ENCODE measurements at places on chromosomes 11 and 22.

- DNase-seq: no peak
Observed at GRCh38 chr22:47593911-47594311, 831.5 kb downstream of the TBC1D22A start.

DNA sequence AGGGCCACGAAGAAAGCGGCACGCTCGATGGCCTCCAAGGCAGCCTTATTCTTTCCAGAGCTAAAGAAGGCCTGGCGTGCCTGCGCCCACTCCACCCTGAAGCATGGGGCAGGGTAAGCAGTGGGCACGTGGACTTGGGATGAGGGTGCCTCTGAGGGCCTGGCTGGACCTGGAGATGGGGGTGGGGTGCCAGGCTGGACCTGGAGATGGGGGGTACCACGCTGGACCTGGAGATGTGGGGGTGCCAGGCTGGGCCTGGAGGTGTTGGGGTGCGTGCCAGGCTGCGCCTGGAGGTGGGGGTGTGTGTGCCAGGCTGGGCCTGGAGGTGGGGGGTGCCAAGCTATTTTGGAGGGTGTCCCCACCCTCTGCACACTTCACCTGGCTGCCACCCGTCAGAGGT, 5.3 kb downstream of the CPT1B start:
- DNase-seq: no peak

DNA sequence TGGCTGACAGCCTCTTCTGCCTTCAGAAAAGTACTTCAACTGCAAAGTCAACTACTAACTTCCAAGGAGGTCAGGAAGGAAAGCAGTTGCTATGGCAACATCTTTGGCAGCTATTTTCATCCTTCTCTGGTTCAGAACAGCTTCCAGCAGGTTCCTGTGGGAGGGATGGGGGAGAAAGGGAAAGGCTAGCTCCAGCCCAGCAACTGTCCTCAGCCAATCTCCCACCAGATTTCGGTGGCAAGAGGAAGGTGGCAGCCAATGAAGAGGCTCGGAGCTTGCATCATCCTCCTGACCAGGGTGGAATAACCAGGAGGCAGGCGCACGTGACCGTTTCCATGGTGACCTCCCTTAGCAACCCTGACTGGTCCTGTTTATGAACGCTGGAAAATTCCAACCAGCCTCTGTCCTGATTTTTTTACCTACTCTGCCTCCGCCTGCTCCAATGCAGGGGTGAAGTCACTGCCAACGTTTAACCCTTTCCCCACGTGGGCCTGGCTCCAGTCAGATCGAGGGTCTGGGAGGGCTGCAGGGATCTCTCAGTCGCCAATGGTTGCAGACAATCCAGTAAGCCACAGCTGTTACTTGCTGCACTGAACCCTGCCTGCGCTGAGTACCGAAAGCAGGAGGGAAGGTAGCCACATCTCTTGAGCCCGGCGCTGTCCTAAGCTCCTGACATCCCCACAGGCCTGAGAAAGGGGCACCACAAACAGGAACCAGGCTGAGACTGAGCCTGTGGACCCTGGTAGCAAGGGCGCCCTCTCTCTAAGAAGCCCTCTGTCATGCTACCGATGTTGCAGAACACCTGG, 11.2 kb upstream of the MALAT1 start:
- peak; percentile 92 for DNase-seq

DNA sequence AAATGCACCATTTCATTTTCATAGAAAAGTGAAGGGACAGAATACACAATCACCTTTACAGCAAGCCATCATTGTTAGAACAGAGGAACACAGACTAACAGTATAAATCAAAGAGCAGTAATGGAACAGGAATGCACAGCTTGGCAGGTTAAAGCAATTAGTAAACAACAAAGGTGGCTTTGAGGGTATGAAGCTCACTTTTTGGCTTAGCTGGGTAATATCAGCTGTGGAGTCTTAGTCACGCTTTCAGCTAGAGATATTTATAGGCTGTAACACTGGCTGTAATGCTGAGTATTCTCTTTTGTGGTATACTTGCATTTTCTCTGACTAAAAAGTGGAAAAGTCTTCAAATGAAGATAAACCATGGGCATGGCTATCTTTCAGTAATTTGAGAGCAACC, 1780.5 kb downstream of the LRRC4C start:
- DNase-seq: no peak

- no peak for DNase-seq
Observed at GRCh38 chr11:1129143-1129610, 28.6 kb upstream of the MUC5AC start.

DNA sequence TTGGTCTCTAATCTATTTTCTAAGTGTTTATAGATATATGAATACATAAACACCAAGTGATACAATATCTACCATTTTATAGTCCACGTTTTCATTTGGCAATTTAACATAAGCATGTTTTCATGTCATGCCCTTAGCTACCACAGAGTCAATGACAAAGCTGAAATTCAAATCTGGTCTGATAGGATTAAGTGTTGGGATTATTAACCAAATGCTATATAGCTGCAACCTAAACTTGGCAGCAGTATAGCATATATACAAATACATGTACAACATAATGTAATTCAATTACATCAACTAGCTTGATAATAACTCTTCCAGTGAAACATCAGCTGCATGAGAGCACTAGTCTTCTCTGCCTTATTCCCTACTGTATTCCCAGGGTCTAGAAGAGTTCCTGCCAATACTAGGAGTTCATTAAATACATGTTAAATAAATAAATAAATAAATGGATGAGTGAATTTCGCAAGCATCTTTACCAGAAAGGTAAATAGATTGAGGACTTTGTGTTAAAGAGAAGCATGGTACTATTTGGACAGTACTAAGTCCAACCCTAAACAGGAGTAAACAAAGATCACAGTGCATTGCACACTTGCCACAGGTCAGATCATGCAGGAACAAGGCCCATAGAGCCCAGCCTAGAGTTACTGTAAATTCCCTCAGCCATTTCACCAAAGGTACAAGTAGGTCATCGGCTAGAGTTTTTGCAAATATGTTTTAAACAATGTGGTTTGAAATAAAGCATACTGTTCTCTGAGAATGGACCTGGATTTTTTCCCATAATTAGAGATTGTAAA, 12.8 kb downstream of the SAA4 start:
- DNase-seq: no peak

DNA sequence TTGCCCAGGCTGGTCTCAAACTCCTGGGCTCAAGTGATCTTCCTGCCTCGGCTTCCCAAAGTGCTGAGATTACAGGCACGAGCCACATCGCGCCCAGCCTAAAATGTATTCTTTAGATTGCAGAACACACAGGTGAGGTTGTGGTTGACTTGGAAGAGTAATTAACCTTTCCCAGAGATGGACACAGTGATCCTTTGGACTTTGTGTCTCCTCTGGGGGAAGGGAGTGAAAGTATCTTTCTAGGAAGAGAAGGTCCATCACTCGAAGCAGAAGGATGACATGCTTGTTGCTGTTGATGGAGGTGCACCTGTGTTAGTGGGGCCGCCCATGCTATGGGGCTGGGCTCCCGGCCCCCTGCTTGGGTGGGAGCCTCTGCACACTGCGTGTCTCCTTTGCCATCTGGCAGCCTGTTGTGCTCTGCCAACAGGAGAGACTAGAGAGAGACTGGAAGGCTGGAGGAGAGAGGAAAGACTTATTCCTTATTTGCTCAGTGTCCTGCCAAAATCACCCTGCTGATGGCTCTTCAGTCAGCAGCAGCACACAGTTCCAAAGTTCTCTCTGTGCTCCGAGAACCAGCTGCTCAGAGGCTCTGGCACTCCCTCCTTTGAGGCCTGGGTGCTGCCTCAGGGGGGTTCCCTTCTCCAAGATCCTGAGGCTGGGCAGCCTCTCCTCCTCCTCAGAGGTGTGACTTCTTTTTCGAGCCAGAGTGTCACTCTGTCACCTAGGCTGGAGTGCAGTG, 33.1 kb upstream of the CYB5R3 start:
- no peak for DNase-seq

DNA sequence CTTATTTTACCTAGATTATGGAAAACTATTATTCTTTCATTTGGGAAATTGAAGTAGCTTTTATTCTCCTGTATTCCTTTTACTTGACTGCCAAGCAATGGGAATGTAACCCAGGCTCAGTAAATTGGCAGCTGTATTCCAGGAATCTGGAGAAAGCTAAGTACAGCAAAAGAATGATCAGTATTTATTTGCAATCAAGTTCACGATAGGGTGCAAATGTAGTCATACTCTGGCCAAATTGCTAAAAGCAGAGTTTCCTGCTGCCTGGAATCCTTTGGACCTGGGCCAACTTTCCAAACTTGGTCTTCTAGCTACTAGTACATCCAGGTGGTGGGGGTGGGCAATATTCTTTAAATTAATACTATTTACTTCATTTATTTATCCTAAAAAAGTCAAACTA, 286.0 kb upstream of the CTSC start:
- DNase-seq: no peak

DNA sequence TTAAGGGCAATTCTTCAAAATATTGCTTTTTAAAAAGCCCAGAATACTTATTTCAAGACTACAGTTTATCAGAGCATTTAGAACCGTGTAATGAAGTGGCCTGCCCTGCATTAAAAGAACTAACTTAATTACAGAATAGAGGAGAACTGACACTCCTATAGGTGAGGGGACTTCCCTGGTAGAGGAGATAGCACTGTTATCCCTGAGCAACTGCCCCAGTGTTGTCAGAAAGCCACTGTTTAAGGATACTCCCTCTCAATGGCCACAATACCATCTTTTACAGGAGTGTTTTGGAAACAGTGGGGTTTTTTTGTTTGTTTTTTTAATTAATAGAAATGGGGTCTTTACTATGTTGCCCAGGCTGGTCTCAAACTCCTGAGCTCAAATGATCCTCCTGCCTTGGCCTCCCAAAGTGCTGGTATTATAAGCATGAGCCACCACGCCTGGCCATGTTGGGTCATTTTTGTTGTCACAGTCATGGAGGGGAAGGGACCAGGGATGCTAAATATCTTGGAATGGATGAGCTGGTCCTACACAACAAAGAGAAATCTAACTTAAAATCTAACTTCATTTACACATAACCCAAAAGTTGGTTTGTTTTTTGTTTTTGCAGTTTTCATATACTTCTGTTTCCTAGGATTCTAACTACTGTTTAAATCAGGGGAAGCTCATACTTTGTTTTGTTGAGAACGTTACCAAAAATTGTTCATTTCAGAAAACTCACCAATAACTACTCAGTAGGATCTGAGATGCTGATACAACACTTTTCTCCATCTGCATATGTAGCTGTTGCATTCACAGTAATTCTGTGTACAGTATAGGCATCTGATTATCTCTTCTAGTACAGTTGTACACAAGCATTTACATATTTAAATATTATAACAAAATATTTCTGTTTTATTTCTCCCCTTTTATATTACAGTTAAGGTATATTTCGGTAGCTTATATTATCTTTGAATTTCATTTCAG, 8.1 kb downstream of the RPL27A start:
- no peak for DNase-seq

DNA sequence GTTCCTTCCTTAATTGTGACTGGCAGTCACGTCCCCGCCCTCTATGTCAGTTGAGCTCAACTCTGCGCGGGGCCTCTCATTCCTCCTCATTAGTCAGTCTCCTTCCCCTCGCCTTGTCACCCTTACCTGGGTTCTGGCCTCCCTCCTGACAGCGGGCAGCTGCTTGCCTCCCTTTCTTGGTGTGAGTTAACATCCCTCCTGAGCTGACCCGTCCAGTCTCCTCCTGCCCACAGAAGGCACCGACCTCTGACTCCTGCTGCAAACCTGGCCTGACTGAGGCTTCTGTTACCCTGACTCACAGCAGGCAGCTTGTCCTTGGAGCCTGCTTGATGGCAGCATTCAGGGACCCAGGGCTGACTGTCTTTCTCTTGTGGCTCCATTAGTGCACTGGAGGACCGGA, 45.2 kb downstream of the GRIK4 start:
- no peak for DNase-seq

DNA sequence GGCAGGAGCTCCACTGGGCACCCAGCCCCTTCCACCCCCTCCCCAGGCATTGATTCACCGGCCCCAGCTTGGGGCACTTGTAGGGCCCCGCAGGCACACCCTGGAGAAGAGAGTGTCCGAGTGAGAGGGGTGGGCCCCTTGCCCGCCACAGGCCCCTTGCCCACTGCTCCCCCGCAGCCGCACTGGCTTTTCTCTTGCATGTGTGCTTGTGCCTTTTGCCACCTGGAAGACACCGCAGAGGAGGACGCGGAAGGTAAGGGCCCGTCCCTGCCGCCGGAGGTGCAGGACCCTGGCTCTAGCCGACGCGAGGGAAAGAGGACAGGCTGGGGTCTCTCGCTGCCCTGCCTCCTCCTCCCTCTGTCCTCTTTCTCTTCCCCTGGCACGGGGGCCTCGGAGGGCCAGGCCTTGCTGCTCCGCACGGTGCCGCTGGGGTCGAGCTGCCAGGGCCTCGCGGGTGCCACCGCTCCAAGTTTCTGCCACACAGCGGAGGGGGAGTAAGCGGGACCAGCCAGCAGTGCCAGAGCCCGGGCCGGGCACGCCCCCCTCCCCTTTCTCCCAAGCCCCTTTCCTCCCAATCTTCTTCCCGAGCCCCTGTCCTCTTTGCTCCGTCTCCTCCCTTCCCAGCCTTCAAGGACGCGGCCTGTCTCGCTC, 9.5 kb downstream of the TNNT3 start:
- DNase-seq: no peak

- DNase-seq: no peak
Observed at GRCh38 chr11:128865490-128865889, 1.6 kb downstream of the KCNJ1 start.

DNA sequence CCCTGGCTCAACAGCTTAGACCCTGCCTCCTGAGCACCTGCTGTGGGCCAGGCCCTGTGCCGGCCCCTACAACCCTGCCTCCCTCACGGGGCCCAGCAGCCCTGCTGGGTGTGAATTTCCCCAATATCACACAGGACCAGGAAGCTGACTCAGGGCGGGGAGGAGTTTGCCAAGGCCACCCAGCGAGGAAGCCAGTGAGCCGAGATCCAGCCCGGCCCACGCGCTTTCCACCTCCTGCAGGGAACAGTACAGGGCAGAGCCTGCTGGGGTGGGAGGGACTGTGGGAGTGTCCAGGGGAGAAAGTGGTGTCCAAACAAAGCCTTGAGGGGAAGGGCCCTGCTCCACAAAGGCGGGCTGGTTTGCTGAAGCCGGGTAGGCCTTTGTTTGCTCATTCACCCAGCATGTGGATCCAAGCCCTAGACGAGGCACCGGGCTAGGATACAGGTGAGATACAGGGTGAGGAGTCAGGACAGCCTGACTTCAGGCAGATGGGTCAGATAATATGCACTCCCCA, 26.8 kb downstream of the RPL3 start:
- peak; percentile 69 for DNase-seq

- DNase-seq: no peak
Observed at GRCh38 chr11:65786786-65787636, at the start of gene OVOL1. TSS of gene OVOL1 (plus strand) at chr11:65787063. CDS start at chr11:65787374, 311 bp downstream.

DNA sequence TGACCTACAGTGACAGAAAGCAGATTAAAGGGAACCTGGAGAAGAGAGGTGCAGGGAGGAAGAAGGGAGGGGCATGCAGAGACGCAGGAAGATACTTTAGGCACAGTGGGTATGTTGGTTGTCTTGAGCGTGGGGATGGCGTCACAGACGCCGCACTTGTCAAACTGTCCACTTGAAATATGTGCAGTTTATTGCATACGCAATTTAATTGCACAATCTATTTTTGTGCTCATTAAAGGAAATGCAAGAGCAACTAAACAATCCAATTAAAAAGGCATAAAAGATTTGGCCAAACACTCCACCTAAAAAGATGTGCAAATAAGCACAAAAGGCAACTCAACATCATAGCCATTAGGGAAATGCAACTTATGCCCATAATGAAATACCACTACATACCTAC, 16.8 kb downstream of the GNB1L start:
- no peak for DNase-seq

- no peak for DNase-seq
Observed at GRCh38 chr22:48651981-48652538, 1175.6 kb downstream of the BRD1 start.
